ENCODE measurements at places on chromosomes 2 and 18. TPM values are rescaled to one million over a fixed set of nuclear protein-coding genes. Genes with fewer than 3 reads are reported as not detected.

DOK6 gene
- total RNA-seq = not detected

ATOH8 gene
- total RNA-seq = 0.10 TPM

KCTD1 gene
- 5.3 TPM for total RNA-seq

IL36A gene
- total RNA-seq = not detected

NT5DC4 gene
- total RNA-seq = not detected

OTOS gene
- not detected for total RNA-seq

MSGN1 gene
- total RNA-seq = not detected

DTNA gene
- not detected for total RNA-seq

ELOA2 gene
- total RNA-seq = not detected

NAT8 gene
- not detected for total RNA-seq

ATP8B1 gene
- not detected for total RNA-seq

STAMBP gene
- 37.2 TPM for total RNA-seq

RUFY4 gene
- total RNA-seq = 2.1 TPM

DSG1 gene
- total RNA-seq = not detected

NFATC1 gene
- total RNA-seq = 36.9 TPM

DNER gene
- not detected for total RNA-seq

FAP gene
- total RNA-seq = not detected

DPYSL5 gene
- total RNA-seq = not detected

ZC3H8 gene
- 18.0 TPM for total RNA-seq

LCT gene
- total RNA-seq = 0.12 TPM

SH2D6 gene
- total RNA-seq = 0.77 TPM

REG3G gene
- not detected for total RNA-seq

SERPINB4 gene
- total RNA-seq = not detected

TMEM247 gene
- total RNA-seq = not detected

Measured in activated CD4-positive, alpha-beta T cell treated with anti-CD3 and anti-CD28 coated beads, Interleukin-2, amount 10 ng/mL, durations not matched to agents 7 days and 5 days (primary cell).